ENCODE measurements at places on chromosomes 1 and 21. TPM values are rescaled to one million over a fixed set of nuclear protein-coding genes. Genes with fewer than 3 reads are reported as not detected.

Gene AXDND1
- under 0.01 TPM for total RNA-seq

- no peak for DNase-seq
Observed at GRCh38 chr1:7632681-7633080, 138.4 kb upstream of the VAMP3 start.

GRCh38 chr1:194062526-194062925 lies 876.1 kb upstream of the B3GALT2 start:
- DNase-seq = peak; percentile 20

Gene ADCY10
- not detected for total RNA-seq

DNA sequence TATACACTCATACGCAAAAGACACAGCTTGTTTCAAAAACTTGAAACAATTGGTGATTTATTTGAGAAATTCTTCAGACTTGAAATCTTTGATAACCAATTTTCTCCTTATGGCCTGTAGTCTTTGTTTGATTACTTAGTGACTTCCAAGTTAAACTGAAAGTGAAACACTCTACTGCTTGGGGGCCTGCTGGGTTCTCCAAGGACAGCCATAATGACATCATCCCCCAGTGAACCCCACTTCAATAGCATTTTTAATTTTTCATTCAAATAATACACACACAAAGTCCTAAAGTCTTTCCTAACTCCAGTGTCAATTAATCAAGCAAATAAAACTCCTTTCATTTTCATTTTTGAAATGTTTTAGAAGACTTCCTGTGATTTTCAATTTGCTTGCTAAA lies 59.2 kb downstream of the KRTAP19-8 start:
- no peak for DNase-seq
